ENCODE measurements at places on chromosomes 6 and 20.

- DNase-seq = no peak
Observed at GRCh38 chr6:163319609-163320366, 94.7 kb upstream of the QKI start.

DNA sequence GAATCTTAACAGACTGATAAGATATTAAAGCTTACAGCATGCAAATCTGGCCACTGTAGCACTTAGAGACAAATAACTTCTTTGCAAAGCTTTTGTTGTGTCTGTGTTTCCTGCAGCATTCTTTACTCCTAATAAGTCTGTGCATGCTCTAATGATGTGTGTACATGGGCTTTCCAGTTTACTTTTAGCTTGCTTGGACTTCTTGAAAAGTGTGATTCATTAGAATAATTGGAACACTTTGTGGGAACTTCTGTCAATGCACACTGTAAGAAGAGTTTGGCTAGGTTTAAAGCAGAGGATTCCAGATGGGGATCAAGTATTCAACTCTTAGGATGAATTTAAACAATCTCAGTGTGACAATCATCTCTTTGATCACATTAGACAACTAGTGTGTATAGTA lies 22.1 kb upstream of the TINAG start:
- DNase-seq = no peak

- no peak for DNase-seq
Observed at GRCh38 chr6:71404145-71404966, 115.7 kb downstream of the OGFRL1 start.

- no peak for DNase-seq
Observed at GRCh38 chr6:34487536-34487935, 21.7 kb downstream of the PACSIN1 start.

DNA sequence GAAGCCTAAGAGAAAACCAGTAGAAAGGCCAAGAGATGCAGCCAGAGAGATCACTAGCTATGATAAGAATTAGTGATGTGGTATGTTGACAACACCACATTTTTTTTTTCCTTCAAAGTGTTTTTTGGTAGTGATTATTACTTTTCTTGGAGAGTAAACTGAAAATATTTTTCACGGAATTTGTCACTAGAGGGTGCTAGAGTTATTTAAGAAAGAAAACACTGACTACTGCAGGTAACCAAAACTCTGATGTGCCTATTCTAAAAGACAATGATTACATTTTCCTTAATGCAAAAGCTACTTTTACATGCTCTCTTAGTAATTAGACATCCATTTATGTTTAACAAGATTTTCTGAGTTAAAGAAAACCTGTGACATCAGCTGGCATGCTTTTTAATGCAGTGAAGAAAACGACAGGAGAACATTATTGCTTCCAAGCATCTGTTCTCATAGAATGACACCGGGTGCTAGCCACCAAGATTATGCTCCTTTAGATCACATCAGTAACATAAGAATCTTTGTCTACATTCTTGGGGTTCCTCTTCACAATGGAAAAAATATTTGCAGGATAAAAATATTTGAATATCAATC lies 28.8 kb downstream of the RWDD2A start:
- DNase-seq = peak; percentile 9

GRCh38 chr6:55819811-55820210 lies 55.6 kb downstream of the BMP5 start:
- DNase-seq = no peak

DNA sequence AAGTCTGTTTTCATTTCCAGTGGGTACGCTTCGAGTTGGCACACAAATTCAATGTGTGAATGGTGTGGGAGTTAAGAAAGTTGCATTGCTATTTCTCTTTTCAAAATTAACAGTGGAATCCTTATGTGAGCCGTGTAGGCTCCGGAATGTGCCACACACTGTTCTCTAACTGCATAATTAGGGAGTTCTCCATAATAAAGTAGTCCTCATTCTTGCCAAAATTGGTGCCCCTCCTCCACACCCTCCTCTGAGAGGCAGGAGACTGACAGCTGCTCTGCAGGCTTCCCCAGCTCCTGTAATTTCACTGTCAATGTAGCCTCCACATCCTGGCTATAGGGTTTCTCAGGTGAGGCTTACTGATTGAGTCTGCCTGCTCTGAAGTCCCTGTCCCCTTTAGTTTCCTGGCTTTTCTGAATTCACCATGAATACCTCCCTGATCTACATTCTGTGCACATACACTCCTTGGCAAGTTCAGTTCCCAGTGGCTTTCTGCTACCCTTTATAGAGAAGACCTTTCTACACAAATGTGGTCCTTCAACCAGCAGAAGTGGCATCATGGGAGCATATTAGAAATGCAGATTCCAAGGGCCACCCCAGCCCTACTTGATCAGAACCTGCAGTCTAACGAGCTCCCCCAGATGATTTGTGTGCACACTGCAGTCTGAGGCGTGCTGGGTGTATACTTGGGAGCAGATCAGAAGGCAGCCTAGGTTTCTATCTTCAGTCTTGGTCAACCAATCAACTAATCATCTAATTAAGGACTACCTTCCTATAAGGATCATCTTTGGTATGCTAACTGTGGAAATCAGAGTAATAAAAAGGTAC lies 19.9 kb upstream of the CCN6 start:
- no peak for DNase-seq

- no peak for DNase-seq
Observed at GRCh38 chr6:162294029-162294428, 433.5 kb downstream of the PRKN start.

DNA sequence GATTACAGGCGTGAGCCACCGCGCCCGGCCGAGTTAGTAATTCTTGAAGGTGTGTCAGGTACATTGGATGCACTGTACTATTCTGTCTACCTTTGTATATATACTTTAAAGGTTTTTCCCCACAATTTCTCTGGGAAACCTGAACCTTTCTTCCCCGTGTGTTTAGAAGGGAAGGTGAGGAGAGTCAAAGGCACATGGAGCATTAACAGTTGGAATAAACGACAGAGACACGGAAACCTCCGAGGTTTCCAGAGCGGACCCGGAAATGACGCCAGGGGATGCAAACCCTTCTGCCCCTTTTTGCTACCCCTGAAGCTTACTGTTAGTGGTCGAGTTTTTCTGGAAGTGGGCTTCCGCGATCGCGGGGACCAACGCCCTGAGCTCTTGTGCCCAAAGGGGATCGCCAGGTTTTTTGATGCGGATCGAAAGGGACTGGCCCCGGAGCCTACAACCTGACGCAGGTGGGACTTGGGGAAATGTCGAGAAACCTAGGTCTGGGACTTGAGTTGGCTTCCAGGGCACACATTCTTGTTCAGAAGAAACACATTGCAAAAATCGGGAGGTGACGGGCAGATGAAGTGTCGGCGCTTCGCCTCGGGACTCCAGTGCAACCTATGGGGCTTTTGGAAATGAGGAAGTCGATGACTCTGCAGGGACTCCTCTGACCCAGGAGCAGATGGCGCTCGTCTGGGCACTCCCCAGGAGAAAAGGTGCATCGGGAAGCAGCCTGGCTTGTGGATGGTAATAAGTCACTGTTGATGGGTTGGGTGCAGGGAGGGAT lies 218.2 kb downstream of the OR2B2 start:
- DNase-seq = peak; percentile 35

- no peak for DNase-seq
Observed at GRCh38 chr6:155497273-155497672, 41.6 kb upstream of the NOX3 start.

GRCh38 chr6:2197177-2197671 lies 48.2 kb downstream of the GMDS start:
- no peak for DNase-seq

DNA sequence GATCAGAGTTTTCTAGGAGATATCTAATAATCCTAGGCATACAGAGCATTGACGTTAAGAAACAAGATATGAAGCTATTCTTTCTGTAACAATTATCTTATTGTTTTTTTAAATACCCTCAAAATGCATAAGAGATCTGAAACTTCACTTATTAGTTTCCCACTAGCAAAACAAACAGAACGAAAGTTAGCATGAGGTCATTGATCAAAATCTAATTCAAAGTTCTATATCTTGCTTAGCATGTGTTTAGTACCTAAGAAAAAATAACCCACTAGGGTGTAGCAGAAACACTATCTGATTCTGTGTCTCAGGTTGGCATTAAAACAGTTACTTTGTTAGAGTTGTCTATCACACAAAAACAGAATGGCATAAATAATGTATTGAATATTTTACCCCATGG lies 1288.4 kb downstream of the EPHA7 start:
- no peak for DNase-seq

- no peak for DNase-seq
Observed at GRCh38 chr6:11748591-11749210, 29.9 kb downstream of the ADTRP start.

- DNase-seq = no peak
Observed at GRCh38 chr6:149967591-149967990, 3.8 kb downstream of the ULBP1 start.

DNA sequence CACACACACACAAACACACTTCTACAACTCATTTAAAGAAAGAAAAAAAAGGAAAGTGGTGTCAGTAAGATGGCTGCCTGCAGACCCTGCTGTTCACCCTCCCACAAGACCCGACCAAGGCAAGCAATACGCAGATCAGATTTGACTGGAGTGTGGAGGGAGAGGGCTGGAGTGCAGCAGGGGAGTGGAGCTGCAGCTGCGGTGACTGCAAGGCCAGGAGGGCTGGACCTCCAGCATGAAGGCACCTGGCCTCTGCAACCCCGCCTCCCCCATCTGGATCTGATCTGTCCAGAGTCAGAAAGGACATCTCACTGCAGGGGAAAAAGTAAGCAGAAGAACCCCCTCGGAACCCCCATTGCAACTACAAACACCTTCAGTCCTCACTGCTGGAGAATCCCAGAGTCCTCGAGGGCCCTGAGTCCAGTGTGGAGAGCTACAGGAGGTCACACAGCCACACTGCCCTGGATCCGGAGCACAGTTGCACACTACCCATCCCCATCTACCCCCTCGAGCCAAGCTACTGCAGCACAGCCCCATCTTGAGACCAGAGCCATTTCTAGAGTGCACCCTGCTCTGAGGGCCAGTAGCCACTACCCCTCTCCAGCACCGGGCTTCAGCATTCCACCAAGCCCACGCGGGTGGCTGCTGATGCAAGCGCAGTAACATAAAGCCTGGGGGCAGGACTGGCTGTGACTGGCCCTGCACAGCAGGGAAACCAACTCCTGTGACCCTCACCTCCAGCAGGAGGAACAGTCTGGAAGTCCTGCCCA lies 41.9 kb upstream of the SRSF6 start:
- DNase-seq = no peak

DNA sequence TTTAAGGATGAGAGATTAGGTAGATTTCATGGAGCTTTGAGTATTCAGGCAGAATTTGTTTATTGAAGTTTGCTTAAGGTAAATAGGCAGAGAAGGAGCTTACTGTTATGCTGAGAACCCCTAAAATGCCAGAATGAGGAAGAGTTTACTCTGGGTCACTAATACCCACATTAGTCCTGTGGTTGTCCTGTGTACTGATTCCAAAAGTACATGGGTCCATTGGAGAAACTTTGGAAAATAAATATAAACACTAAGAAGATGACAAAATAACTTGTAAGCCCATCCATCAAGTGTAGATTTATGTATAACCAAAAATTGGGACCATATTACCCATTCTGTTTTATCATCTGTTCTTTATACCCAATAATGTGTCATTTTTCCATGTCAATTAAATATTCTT lies 31.6 kb downstream of the ENPP1 start:
- DNase-seq = no peak

DNA sequence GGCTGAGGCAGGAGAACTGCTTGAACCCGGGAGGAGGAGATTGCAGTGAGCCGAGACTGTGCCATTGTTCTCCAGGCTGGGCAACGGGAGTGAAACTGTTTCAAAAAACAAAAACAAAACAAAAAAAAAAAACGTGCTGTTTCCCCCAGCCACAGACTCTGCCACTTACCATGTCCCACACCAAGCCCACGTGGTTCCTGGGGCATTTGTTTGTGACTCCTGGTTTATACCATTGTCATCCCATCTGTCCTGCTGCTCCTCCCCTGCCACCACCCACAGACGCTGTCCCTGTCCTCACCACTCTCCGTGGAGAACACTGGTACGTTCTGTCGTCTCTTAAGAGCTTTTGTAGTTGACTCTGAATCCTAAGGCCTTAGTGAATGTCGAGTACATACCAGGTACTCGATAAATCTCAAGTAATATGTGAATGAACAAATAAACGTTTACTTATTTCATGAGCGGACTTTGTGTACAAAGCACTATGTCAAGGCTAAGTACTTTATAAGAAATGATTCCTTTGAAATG lies 48.0 kb upstream of the KIF13A start:
- no peak for DNase-seq

DNA sequence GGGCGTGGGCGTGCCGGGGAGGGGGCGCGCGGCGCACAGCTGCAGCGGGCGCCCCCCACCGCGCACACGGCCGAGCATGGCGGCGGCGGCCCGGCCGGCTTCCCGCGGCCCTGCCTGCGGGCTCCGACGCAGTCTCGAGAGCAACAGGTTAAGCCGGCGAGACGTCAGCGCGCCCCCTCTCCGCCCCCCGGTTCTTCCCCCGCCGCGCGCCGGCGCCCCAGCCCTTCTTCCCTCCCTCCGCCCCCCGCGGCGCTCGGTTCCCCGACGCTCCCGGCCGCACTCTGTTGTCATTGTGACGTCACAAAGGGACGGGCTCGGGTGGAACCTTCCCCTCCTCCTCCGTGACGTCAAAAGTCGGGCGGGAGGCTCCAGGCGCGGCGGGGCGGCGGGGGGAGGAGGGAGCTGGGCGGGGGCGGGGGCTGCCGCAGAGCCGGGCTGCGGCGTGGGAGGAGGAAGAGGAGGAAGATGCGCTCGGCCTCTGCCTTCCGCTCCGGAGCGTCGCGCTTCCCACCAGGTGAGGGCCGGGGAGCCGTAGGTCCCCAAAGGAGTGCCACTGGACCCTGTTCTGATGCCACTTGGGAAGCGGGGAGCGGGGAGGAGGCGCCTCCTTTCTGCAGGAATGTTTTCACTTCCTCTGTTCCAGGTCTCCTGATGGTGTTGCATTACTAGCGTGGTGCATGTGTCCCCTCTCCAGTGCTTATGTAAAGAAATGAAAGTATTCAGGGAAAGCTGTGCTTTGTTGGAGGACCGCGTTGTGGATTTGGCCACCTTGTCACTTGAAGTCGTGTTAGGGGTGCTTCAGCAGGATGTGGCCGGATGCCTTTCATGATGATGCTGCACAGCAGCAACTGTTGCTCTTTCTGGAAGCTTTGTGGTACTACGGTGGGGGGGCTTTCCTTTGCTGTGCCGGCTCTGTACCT lies 2.8 kb downstream of the JARID2 start:
- DNase-seq = peak; percentile 31

- no peak for DNase-seq
Observed at GRCh38 chr6:128822271-128822670, 60.7 kb upstream of the LAMA2 start.

All from NCI-H524 treated with DMSO at 0.1 percent for 48 hours (cell line).